H1 (cell line): ENCODE measurements at places on chromosomes 4 and X. TPM values are rescaled to one million over a fixed set of nuclear protein-coding genes. Genes with fewer than 3 reads are reported as not detected.

GRCh38 chr4:81808011-81808672, 336.4 kb upstream of the RASGEF1B start:
- no peak for DNase-seq

- DNase-seq = no peak
Measured at GRCh38 chr4:128288689-128289106, 1.1 kb upstream of the PGRMC2 start.

DNA sequence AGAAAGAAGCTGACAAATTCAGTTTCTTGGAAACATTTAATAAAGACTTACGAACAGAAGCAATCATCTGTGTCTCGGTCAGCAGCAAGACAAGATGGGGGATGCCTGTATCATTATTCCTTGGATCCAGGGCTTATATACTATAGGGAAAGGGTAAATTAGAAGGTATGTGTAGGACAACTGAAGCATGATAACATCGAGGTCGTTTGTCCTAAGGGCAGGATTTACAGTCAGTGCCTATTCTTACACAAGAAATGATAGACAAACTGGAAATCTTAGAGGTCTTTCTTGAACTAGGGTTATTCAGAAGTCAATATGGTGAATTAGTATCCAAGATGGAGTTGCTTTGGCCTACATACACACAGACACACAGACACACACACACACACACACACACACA, 553.0 kb downstream of the STPG2 start:
- DNase-seq = no peak

DNA sequence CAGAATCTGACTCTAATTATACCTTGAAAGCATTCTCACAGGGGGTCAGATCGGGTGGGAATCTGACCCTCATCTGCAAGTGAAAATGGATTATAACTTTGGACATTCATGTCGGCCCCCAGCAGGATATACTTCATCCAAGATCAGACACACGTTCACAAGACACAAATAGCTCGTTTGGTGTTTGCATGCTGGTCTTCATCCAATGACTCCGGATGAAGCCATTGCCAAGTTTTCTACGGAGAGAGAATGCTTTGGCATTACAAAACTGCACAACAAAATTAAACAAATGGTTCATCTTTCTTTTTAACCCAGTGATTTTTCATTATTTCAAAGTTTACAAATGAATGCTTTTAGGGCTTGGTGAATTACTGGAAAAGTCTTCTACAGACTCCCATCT, 105.5 kb downstream of the MID1 start:
- DNase-seq = no peak

- DNase-seq = no peak
Measured at GRCh38 chr4:86554646-86555045, 39.5 kb upstream of the PTPN13 start.

GRCh38 chr4:7854697-7855370, 84.8 kb downstream of the AFAP1 start:
- no peak for DNase-seq

DNA sequence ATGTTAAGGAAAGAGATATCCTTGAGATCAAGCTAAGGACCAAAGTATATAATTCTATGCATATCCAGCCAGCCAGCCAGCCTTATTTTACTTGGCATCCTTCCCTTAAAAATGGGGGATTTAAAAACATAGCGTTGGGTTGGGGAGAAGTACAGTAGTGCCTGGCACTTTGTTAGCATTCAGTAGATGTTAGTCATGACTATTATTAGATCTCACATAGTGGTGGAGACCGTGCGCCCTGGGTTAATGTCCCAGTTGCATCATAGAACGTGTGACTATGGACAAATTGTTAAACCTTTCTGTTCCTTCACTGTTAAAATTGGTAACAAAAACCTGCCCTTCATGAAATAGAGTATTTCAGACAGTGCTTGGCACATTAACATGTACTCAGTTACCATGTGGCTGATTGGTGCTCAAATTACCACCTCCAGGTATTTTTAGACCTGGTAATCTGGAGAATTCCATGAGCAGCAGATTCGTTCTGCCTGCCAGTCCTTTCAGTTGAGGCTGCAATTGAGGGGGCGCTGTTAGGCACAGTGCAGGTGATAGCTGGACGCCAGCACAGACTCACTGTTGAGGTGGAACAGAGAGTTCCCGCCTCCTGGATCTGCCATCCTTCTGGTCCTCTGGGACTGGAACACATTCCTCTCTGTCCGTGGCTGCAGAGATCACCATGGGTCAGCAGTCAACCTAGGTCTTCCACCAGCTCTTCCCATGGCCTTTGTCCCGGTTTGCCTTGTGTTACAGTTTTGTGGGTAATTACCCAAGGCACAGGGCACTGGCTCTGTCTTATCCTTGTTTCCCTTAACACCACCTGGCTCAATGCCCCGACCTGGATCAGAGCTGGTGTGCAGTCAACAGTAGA, 31.7 kb downstream of the RBBP7 start:
- DNase-seq = no peak

DNA sequence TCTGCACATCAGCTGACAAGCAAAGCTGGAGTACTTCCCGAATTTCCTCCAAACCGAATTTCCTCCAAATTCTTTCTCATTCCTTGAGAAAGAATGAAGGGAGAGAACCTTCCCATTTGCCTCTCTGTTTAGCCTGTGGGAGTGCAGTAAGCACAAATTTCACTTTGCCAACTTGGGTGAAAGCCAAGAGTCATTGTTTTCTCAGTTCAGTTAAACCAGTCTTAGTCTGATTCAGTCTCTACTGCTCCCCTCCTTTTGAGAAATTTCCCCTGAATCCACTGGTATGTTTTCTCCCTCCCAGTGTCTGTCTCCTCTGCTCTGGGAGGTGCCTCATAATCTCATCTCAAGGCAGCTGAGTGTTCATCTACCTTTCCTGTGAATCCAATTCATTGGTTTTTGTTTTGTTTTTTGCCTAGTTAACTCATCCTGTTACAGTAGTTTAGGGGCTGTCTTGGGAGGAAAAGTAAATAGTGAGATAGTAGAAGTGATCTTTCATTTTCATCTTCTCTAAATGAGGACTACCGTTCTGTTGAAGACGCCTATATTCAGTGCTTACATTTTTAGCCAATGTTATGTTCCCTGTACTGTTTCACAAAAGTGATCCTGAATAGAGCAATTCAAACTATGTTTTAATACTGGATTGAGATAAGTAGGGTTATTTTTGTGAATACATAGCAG, 49.0 kb downstream of the SYTL5 start:
- no peak for DNase-seq

DNA sequence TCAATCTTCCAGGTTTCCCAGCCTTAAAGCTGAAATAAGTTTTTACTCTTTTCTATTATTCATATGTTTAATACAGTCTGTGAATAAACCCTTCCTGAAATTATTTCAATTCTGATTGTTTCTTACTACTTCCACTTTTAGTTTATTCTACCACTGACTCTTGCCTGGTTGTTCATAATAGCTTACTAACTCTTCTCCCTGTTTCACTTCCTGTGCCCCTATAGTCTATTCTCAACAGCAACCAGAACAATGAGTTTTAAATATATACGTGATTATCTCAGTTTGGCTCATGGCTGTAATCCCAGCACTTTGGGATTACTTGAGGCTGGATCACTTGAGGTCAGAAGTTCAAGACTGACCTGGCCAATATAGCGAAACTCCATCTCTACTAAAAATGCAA, 408.0 kb upstream of the SPOCK3 start:
- no peak for DNase-seq

DNA sequence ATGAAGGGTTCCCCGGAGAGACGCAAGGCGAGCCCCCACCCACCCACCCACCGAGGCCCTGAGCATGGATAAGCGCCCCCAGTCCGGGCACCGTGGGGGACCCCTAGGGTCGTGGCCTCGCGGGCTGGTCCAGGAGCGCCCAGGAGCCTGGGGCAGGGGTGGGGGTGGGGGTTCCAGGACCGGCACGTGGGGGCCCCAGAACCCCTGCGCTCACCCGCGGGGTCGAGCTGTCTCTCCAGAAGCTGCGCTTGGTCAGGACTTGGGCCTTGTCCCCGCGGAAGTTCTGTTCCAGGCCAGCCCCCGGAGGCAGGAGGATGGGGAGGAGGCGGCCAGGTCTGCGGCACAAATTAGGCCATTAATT, 11.2 kb upstream of the SHOX start:
- no peak for DNase-seq

- no peak for DNase-seq
Measured at GRCh38 chrX:136687457-136687856, 39.5 kb downstream of the CD40LG start.

DNA sequence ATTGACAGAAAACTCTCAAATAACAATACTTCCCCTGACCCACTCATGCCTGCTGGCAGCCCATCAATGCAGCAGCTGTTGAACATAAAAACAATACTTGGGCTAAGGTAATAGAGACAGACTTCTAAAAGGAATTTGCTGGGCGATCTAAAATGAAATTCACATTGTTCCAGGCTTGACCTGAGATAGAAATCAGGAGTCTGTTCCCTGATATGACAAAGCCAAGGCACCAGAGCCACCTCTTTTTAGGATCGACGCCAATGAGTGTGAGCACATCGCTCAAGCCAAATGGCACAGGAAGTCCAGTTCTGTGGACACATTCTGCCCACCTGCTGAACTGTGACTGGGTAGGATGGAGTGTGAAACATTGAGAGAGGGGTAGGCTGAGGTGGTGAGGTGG, 4.9 kb downstream of the SEPTIN11 start:
- no peak for DNase-seq

GRCh38 chrX:119201570-119201969, 34.5 kb upstream of the PGRMC1 start:
- no peak for DNase-seq

DNA sequence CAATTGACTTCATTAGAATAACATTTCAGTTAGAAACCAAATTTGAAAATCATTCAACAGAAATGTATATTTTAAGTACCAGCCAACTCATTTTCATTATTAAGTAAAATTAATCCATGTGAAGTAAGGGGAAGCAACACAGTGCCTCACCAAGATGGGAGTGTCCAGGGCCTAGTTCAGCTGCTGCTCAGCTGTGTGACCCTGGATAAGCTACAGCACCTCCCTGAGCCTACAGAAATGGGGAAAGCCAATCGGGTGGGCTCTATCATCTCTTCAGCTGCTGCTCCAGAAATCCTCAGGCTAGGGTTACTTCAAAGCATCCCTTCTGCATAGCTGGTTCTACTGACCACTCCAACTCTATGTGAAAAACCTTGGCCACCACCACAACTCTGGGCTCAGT, 18.7 kb downstream of the DCHS2 start:
- DNase-seq = no peak

DNA sequence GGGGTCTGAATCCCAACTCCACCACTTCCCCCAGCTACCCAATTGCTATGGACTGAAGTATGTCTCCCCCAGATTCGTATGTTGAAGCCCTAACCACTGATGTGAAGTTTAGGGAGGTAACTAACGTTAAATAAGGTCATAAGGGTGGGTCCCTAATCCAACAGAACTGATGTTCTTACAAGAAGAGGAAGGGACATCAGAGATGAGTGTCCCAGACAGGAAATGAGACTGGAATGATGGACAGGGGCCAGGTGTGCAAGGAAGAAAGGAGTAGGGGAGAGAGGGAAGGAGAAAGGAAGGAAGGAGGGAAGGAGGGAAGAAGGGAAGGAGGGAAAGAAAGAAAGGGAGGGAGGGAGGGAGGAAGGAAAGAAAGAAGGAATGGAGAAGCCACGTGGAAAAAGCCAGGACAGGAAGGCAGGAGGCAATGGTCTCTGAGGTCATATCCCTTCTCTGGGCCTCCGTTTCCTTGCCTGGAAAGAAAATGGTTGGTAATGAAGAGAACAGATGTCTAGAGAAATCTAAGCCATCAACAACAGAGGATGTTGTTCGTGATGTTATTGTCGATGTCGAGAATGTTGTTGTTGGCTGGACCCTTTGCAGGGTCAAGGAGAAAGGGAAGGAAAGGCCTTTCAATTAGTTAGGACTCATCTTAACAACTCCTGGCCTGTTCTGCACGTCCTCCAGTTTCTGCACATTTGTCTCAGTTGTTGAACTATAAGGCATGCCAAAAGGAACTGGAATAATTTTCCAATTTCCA, 59.0 kb upstream of the FGFBP2 start:
- no peak for DNase-seq

DNA sequence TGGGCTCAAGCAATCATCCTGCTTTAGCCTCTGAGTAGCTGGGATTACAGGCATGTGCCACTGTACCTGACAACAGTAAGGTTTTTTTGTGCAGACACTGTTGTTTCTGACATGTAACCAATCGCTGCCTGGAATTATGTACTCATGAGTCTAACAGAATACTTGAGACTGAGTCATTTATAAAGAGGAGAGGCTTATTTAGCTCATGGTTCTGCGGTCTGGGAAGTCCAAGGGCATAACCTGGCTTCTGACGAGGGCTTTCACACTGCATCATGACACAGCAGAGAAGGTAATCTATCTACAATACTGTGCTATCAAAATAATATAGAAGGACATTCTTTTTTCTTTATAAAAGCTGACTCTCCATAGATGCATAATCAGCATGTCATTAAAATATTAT, 115.5 kb upstream of the STOX2 start:
- DNase-seq = no peak

DNA sequence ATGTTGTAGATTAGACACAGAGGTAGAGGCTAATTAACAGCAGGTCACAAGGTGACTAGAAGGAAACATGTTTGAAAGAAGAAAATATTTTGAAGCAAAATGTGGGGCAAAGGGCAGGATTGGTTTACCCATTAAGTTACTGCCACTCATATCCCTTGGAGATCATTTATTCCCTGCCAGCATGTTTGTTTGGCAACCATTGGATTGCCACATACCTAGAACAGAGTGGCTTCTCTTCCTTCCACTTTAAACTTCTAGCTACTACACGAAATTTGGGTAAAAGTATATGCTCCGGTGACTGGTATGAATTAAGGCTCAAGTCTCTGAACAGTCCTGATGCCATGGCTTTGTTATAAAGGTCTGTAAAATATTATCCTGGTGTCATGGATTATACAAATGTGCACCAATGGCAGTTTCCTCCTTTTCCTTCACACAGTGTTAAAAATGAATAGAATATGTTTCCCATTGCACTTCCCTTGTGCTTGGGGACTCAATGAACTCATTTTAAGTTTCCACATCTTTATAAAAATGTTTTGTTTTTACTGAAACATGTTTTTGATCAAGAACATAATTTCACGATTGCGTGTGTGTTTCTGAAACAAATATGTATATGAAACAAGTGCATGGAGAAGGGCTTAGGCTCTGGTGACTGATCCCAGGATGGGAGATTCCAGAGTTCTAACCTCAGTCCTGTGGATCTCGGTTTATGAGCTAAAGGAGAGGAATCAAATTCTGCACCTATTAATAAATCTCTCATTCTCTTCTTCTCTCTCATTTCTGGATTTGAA, 12.3 kb downstream of the BMP3 start:
- no peak for DNase-seq

DNA sequence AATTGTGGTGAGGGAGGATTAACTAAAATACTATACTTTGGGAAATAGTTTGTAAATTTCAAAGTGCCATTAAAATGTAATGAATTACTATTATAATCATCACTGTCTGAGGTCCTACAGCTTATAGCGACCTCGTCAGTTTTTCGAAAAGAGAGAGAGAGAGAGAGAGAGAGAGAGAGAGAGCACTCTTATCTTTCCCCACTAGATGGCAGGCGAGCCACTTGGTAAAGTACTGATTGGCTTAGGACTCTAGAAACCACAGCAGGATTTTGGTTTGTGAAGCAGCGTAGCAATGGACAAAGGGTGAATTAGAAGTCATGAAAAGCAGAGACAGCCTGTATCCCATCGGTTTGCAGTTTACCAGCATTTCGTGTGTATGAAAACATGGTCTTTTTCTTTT, 52.5 kb downstream of the LINC00632 start:
- DNase-seq = peak; percentile 49

GRCh38 chr4:184536065-184536880, 61.9 kb upstream of the IRF2 start:
- DNase-seq = no peak

The TLR7 gene
- not detected in 2 replicates for total RNA-seq

The DGAT2L6 gene
- not detected in 2 replicates for total RNA-seq

The TRIM61 gene
- 4.1 and 5.0 TPM in 2 replicates for total RNA-seq

The CXCL13 gene
- not detected in 2 replicates for total RNA-seq

The FGFR3 gene
- 19.5 TPM in 2 replicates for total RNA-seq

The L1CAM gene
- total RNA-seq = 38.7 and 43.0 TPM in 2 replicates
